Stimulated activated naive CD4-positive, alpha-beta T cell treated with Interleukin-2 at 50 U/mL for 16 hours (primary cell): ENCODE measurements at places on chromosomes 16 and 17.
A peak's percentile ranks its signal among the peaks of the same experiment; 100 is the strongest.

DNA sequence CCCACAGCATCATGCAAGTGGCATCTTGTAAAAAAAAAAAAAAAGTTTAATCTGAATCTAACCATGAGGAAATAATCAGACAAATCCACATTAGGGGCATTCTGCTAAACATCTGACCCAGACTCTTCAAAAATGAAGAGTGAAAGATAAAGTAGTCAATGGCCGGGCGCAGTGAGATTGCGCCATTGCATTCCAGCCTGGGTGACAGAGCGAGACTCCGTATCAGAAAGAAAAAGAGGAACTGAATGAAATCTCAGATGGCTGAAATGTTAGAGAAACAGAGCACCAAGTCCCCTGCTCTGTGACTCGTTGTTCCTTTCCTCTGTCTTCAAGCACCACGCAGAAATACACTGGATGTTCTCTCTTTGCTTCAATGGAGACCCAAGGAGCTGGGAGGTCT is 12.7 kb upstream of the RNF135 start:
- DNase-seq = no peak

- DNase-seq = peak; percentile 63
Measured at GRCh38 chr17:32319548-32319905, 22.4 kb downstream of the C17orf75 start.

DNA sequence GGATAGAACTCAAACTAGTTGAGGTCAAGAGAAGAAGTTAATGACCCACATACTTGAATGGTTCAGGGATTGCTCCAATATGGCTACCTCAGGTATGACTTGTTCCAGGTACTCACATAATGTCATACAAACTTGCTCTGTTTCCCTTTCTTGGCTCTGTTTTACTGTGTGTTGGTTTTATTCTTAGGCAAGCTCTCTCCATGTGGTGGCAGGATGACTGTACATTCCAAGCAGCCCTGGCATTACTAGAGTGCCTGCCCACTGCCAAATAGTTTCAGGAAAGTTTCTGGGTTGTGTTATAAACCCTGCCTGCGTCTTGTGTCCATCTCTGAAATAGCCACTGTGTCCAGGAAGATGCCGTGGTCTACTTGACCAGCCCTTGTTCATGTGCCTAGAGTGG is 476.8 kb downstream of the SHISA9 start:
- no peak for DNase-seq

DNA sequence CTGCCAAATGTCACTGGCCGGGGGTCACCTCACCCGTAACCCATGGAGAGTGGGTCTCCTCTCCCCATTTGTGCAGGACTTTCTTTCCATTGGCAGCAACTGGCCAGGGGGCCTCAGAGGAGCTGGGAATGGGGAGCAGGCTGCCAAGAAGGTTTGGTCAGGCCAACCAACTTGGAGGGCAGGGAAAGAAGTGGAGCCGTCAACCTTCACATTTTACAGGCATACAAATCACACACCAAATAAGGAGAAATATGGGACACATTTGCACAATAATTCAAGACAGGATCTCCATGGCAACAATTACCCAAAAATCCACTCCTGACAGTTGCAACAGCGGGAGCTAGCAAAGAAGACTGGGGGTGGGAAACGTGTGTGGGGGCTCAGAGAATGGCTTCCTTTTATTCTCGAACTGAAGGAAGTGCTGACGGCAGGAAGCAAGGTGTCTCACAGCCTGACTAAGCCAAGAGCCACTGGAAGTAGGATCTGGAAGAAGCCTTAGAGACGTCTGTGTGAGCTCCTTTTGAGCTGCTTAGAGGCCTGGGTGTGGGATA is 20.9 kb downstream of the RPRML start:
- no peak for DNase-seq

GRCh38 chr17:732902-733720 is 715 bp downstream of the TLCD3A start:
- peak; percentile 7 for DNase-seq

GRCh38 chr16:84950906-84951305 is 60.4 kb downstream of the ZDHHC7 start:
- peak; percentile 7 for DNase-seq

DNA sequence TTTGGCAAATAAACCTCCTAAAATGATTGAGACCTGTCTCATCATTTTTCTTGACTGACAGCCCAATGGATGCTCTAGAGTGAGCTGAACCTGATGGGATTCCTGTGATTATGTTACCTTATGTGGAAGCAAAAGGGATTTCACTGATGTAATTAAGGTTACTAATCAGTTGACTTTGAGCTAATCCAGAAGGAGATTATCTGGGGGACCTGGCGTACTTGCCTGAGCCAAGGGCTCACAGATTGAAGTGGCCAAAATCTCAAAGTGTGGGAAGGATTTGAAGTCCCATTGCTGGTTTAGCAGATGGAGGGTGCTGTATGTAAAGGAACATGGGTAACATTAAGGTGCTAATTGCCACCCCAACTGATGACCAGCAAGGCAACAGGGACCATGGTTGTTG is 214.0 kb downstream of the CPPED1 start:
- no peak for DNase-seq

DNA sequence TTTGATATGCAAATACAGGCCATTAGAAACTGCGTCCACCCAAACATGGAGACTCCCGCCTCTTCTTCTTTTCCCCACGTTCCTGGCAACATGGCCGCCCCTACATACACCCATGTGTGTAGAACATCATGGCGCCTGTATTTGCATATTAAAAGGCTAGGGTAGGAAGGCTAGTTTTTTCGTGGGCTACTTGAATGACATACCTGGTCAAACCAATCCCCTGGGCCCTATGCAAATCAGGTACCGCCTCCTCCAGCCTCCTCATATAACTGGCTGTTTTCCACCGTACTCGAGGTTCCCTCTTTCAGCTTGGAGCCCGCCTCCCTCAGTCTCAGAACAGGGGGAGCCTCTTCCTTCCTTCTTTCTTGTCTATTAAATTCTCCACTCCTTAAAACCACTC is 840 bp upstream of the CD300LB start:
- no peak for DNase-seq

DNA sequence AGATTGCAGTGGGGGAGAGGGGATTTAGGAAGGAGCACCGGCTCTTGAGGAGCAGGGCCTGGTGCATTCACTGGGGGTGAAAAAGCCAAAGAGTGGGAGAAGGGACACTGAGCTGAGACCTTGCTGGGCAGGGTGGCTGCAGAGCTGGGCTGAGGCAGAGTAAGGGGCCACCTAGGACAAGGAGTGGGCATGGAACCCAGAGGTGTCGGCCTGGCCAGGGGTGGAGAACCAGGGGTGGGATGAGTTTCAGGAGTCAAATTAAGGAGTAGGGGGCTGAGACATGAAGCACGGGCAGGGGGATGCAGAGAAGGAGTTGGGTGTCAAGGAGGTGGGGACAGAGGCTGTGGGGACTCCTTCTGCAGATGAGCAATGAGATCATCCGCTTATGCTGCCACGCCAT is 20.1 kb downstream of the DNAH2 start:
- DNase-seq = no peak

DNA sequence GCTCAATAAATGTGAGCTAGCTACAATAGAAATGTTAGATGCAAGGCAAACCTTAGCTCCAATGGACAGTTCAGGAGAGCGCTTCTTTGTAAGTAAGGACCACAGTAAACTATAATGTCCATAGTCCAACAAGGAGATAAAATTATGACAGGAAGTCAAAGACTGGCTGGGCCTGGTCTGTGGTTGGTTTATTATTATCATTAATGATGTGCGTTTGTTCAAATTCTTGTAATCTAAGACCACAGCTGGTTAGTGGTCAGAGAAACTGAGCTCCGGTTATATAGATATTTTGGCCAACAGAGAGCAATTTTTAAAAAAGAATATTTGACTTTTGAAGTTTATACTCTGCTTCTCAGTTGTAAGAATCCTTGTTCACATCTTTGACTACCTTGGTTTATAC is 4.7 kb upstream of the CMTM2 start:
- no peak for DNase-seq

DNA sequence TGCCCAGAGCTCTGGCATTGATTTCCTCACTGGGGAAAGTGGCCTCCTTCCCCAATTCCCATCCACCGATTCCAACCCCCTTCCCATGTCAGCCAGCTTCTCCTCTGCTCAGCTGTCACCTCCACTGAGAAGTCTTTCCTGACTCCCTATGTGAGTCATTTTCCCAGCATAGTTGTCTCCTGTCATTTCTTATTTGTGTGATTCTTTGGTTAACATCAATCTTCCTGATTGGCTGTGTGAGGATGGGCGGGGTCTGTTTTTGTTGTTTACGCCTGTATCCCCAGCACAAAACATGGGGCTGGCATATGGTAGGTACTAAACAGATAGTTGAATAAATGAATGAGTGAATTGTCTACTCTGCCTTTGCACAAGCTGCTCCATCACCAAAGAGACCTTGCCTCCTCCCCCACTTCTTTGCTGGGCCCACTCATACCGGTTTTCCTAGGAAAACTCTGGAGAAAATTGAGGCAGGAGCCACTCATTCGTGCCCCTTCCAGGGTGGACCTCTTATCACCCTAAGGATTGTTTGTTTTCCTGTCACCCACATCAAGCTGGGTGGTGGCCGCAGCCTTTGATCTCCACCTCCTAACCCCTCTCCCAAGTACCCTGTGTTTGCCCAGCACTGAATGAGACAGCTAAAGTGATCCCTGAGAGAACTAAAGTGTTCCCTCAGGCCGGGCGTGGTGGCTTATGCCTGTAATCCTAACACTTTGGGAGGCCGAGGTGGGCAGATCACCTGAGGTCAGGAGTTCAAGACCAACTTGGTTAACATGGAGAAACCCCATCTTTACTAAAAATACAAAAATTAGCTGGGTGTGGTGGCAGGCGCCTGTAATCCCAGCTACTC is 1.2 kb upstream of the GRB7 start:
- no peak for DNase-seq

DNA sequence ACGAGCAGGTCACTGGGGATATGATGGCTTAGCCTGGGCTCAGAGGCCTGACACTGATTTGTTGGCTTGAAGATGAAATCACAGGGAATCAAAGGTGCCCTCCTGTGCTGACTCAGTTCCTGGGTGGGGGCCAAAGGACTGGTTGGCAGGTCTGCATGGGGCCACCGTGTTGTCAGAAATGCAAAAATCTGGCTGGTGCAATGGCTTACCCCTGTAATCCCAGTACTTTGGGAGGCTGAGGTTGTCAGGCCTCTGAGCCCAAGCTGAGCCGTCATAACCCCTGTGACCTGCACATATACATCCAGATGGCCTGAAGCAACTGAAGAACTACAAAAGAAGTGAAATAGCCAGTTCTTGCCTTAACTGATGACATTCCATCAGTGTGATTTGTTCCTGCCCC is 314.2 kb downstream of the WWOX start:
- no peak for DNase-seq

DNA sequence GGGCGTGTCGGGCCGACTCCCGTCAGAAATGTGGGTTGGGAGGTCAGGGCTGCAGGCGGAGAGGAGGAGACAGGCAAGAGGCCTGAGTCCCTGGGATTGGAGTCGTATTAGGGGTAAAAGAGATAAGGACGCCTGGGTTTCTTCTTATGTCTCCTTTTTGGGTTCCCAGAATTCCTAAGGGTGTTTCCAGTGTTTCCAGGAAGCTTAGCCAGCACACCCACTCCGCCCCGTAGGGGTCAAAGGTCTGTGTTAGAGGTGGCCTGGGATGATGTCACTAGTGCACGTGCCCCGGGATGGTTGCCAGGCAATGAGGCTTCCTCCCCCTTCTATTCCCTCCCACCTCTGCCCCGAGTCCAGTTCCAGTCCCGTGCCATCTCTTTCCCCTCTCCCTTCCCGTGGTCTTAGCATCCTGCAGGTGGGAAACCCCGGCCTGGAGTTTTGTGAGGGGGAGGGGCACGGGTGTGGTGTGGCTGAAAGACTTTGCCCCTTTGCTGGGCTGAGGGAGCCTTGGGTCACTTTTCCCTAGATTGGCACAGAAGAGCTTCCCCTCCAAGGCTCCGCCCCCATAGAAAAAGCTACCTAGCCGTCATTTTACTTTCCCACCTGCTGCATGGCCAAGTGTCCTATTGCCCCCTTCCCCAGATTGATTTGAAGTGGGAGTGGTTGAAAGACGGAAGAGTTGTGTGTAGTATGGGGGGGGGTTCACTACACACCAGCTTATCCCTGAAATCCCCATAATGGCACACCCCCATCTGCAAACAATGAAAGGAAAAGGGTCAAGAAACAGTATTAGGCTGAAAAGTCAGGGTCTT is 2.8 kb downstream of the KDM6B start:
- DNase-seq = peak; percentile 73

- peak; percentile 23 for DNase-seq
Measured at GRCh38 chr17:1201132-1201702, 21.4 kb upstream of the ABR start.

DNA sequence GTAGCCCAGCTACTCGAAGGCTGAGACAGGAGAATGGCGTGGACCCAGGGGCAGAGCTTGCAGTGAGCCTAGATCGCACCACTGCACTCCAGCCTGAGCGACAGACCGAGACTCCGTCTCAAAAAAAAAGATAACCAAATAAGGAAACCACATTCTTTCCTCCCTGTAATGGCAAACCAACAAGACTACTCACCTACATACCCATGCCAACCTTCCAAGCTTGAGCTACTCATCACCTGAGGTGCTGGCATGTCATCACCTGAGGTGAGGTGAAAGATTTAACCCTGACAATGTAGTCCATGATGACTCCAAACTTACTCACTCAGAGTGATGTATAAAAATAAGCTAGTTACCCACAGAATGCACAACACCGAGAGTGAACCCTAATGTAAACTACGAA is 85.2 kb downstream of the SMG6 start:
- no peak for DNase-seq

DNA sequence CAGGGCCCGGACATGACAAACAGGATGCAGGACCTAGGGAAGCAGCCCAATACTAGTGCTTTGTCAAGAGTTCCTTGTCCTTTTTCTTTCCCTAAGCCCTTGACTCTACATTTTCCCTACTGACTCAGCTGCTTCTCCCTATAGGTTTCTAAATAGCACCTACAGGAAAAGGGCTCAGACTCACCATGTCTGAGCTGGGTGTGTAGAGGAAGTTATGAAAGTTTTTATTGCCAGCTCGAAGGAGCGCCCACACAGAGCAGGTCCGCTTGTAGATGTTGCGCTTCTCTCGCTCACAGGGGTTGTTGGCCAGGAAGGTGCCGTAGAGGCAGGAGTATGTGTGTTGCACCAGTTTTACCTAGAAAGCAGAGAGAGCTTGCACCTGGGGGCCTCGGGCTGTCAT is 10.6 kb downstream of the MTMR4 start:
- no peak for DNase-seq

GRCh38 chr17:60170835-60171752 is 21.3 kb downstream of the CA4 start:
- DNase-seq = no peak

DNA sequence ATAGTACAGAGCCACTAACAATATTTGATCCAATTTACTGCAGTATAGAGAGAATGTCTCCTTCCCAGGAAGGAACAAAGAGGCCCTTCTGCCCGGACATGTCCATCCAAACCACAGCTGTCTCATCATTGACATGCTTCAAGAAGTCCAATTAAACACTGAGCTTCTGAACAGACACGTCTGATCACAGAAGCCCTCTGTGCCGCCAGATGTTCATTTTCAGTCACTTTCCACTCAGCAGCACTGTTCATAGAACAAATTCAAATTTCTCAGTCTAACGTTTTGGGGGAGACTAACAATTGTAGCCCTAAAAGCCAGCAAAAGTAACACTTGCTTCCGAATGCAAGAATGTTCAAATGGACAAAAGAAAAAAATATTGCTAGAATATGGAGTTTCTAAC is 15.3 kb downstream of the ZC3H7A start:
- no peak for DNase-seq

- no peak for DNase-seq
Measured at GRCh38 chr17:69198238-69198637, 30.4 kb downstream of the ABCA10 start.
